ENCODE measurements at places on chromosomes 5 and 9.

- no peak for DNase-seq
Observed at GRCh38 chr9:14349447-14350348, 35.8 kb upstream of the NFIB start.

GRCh38 chr5:115109356-115109755 lies 60.4 kb downstream of the TRIM36 start:
- DNase-seq, result no peak

GRCh38 chr5:37120270-37120669 lies 128.9 kb downstream of the CPLANE1 start:
- no peak for DNase-seq

DNA sequence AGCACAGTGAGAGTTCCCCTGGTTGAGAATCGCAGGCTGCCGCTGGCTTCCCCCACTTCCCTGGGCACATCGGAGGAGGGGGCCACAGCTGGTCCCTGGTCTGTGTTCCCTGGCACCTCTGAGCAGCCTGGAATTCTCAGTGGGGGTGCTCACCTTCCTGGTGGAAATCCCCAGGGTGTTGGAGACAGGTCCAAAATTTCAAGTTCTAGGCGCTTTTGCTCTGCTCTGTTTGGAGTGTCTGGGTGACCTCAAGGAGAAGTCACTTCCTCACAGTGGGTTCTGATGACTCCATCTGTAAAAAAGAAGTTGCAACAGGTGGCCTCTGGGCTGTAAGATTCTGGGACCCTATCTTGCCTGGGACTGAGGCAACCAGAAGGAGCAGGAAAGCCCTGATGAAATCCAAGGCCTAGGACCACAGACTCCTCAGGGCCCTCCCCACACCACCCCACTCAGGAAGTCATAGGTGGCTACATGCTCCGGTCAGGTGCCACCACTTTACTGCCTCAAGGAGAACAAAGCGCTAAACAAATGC lies at the start of gene TRAF1:
Gene TRAF1 (minus strand): TSS at position 400 of the 532 bp plus-strand sequence. CDS start 721 bp downstream, outside the sequence.
- DNase-seq, result no peak

DNA sequence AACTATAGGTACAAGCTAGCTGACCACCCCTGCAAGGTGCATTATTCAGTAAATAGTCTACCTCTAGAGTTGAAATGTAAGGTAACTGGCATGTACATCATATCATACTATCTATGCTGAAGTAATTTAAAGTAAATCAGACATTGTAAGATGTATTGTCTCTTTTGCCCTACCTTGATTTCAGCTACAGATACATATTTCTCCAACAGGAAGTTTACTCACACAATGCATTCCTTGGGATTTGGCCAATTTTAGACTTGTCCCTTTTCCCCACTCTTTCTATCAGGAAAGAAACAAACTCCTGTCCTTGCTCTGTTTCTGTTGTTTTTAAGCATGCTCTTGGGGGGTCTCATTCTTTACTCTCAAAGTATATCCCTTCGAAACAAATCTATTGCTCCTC lies 58.5 kb upstream of the TSLP start:
- no peak for DNase-seq

DNA sequence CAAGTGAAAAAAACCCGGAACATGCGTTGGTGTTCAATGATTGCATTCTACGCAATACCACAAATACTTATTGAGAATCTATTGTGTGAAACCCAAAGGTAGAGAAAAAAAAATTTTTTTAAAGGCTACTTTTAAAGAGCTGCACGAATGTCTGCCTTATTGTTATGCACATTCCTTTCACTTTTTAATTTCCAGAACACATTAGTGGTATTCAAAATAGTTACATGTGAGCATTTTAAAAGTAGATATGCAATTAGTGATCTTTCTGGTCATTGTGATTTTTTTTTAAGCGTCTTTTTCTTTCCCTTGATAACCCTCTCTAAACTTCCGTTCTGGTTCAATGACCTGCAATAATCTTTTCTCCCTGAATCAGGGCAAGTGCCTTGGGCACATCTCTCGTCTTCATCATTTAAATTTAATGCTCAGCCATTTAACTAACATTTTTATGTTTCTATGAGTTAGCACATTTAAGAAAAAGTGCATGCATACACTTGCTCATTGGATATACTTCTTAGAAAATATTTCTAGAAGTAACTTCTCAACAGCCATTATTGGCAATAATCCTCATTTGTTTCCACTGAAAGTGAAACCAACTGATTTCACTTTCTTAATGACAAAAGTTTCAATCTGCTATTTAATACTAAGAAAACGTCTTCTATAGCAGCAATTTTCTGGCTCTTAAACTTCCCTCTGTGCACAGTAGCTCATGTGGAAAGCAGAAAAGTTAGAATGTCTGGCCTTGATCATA lies 80.3 kb downstream of the CDH6 start:
- no peak for DNase-seq

DNA sequence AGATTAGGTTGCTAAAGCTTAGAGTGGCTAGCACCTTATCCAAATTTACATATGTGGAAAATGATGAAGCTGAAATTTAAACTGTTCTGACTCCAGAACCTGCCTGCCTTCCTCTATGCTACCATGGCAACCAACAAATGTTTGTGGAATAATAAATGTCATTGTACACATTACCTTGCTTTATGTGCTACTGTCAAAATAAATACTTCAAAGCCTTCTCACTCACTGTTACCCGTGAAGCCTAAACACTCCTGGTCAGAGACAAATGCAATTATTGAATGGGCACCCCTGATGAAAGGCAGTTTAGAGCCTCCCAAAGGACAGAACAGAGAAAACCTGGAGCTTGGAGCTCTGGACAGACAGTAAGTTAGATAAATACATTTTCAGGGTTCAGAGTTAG lies 158.6 kb downstream of the FAM114A2 start:
- DNase-seq, result no peak

GRCh38 chr5:154829589-154830218 lies 20.7 kb downstream of the FAXDC2 start:
- no peak for DNase-seq

GRCh38 chr5:61306531-61307131 lies 25.4 kb upstream of the ZSWIM6 start:
- no peak for DNase-seq

GRCh38 chr5:137352095-137352494 lies 147.0 kb downstream of the SPOCK1 start:
- DNase-seq, result peak; percentile 24

GRCh38 chr9:99907208-99907532 lies 716 bp downstream of the STX17 start:
- peak; percentile 4 for DNase-seq

GRCh38 chr5:60718166-60718892 lies 18.4 kb upstream of the DEPDC1B start:
- DNase-seq, result no peak

DNA sequence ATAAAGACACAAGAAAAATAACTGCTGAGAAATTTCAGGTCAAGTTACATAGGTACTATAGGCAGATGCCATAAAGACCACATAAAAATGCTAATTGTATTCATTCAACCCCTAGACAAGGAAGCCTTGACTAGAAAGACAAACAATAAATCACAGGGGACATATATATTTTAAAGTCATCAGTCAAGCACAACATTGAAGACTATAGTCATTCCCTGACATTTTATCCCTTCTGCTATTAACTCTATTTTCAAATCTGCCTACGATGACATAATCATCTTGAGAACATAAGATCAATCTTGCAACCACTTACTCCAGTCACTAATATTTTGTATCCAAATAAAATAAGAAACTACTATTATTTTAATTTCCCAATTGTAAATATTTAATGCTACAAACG lies 38.3 kb downstream of the FAM13B start:
- peak; percentile 68 for DNase-seq

- no peak for DNase-seq
Observed at GRCh38 chr5:13708432-13708831, 236.1 kb downstream of the DNAH5 start.

DNA sequence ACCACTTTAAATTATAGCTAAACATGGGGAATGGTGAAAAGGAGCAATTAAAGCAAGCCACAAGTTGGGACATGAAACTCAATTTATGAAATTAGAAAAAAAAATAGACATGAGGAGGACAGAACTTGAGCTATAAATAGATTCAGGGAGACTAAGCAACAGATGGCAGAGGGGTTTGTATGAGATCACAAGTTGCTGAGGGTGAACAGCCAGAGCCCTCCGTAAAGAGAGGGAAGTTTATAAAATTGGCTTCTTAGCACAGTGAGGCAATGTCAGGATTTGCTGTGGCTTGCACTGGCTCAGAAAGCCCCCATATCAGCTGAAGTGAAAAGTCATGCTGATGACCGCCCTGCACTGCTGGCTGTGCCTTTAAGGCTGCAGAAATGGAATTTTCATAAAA lies 443.4 kb upstream of the CD180 start:
- DNase-seq, result no peak

- DNase-seq, result no peak
Observed at GRCh38 chr5:79436821-79437220, 77.1 kb downstream of the HOMER1 start.

DNA sequence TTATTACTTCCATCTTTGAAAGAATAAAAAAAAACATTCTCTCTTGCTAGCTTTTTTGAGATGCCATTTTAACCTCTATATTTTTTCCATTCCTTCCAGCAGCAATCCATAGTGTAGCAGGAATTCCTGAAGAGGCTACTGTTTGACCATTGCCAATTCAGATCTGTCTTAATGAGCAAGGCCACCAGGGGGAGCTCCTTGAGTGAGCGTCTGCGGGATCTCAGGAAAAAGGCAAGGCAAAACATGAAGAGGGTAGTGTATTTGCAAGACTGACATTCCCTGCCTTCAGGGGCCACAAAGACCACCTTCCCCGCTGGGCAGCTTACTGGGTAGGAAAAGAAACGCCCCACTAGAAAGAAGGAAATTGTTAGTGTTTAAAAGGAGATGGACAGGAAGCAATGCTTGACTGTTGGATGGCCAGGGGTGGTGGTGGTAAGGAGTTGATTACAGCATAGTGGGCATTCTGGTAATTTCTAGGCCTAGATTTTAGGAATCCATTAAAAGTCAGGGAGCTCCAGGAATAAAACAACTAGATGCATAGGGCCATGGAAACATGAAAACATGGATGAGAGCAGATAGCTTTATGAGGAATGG lies 206.6 kb upstream of the HAPLN1 start:
- no peak for DNase-seq

- no peak for DNase-seq
Observed at GRCh38 chr5:64615895-64616294, 74.4 kb upstream of the SHISAL2B start.

GRCh38 chr9:133187561-133188005 lies 21.5 kb downstream of the OBP2B start:
- DNase-seq, result no peak

DNA sequence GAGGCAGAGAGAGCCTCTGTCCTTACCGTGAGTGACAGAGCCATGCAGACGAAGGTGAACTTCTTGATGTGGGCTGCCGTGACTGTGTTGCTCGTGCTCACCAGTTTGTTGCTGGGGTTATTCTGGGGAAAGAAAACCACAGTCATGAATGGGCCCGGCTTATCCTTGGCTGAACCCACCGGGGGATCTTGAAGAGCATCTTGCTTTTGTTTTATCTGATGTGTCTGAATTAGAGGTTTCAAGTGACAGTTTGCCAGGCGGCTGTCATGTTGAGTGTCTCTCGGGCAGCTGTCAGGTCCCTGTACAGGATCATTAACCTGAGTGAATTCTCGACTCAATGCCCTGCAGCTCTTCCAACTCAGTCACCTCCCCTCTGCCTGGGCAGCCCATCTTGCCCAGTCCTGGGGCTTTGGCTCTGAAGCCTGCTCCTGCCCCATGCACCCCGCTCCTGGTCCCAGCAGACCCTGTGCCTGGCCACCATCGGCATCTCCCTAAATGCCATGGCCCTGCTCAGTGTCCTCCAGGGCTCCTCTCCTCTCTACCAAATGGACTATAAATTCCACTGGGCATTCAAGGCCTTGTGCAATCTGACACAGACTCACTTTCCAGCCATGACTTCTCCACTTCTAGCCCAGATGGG lies 77.4 kb downstream of the OTULIN start:
- DNase-seq, result no peak

DNA sequence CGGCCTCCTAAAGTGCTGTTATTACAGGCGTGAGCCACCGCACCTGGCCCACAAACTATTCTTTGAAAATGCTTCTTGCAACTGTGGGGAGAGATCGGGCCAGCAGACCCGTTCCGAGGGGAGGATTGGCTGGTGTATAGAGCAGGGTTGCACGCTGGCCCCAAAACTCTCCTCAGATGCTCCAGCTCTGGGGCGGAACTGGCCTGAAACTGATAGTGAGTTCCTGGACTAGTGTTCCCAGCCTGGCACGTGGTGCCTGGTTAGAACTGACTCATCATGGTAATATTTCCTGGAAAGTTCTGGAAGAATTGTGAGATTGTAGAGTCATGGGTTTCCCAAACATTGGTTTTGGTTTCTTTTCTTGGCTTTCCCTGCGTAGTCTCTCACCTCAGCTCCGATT lies 120.5 kb downstream of the FBXL7 start:
- no peak for DNase-seq

DNA sequence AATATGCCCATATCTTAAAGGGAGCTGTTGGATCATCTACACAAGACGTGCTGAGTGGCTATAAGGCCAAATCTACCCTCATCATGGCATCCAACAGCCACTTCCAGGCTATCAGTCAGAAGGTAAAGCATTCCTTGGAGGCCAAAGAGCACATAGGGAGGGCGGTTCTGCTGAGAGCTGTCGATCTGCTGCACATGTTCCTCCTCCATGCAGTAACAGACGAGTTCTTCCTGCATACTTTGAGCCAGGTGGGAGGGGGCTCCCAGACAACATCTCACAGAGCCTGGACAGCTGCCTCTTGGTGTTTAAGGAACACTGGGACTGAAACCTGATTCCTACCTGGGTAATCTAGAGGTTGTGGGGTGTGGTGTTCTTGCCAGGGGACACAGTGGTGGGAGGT lies 93.3 kb upstream of the RAI14 start:
- no peak for DNase-seq

DNA sequence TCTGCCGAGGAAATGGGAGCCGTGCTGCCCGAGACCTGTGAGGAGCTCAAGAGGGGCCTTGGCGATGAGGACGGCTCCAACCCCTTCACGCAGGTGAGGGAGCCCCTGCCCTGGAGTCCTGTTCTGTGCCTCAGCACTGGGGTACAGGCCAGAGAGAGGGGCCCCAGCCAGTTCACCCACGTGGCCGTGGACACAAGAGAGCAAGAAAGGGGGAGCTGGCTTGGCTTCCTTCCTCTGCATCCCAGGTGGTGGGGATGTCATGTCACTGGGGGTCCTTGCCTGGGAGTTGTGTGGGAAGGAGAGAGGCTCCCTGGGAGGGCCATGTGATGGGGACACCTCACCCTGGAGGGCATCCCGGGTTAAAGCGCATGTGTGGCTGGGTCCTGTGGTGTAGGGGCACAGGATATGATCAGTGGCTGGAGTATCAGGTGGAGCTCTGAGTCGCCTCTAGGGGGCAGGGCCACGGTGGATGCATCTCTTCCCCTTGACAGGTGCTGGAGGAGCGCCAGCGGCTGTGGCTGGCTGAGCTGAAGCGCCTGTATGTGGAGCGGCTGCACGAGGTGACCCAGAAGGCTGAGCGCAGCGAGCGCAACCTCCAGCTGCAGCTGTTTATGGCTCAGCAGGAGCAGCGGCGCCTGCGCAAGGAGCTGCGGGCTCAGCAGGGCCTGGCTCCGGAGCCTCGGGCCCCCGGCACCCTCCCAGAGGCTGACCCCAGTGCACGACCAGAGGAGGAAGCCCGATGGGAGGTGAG lies 7.5 kb downstream of the N4BP3 start:
- DNase-seq, result peak; percentile 79
